PC-9 (cell line): ENCODE measurements at places on chromosomes 7 and 10. TPM values are rescaled to one million over a fixed set of nuclear protein-coding genes. Genes with fewer than 3 reads are reported as not detected.
A peak's percentile ranks its signal among the peaks of the same experiment; 100 is the strongest.

Gene DENND2A
- 3.7 and 4.2 TPM in 2 replicates for total RNA-seq

Gene SFR1
- 4.3 TPM in 2 replicates for total RNA-seq

Gene NUPR2
- total RNA-seq = not detected in 2 replicates

GRCh38 chr10:8369666-8370065 is 315.2 kb downstream of the GATA3 start:
- DNase-seq = peak; percentile 7
- H3K27ac ChIP-seq = peak overlapping the region; percentile 61
- H3K36me3 ChIP-seq = no peaks in the 10 kb centered on the region
- peaks cover 25% of the 10 kb centered on the region for H3K4me1 ChIP-seq
- no peaks in the 10 kb centered on the region for H3K27me3 ChIP-seq

- no peak overlapping the region for H3K4me3 ChIP-seq
- DNase-seq = no peak
- H3K27ac ChIP-seq = no peak overlapping the region
- H3K4me1 ChIP-seq = peaks cover 41% of the 10 kb centered on the region
- H3K27me3 ChIP-seq = no peaks in the 10 kb centered on the region
Observed at GRCh38 chr10:17059197-17059688, 70.4 kb downstream of the CUBN start.

DNA sequence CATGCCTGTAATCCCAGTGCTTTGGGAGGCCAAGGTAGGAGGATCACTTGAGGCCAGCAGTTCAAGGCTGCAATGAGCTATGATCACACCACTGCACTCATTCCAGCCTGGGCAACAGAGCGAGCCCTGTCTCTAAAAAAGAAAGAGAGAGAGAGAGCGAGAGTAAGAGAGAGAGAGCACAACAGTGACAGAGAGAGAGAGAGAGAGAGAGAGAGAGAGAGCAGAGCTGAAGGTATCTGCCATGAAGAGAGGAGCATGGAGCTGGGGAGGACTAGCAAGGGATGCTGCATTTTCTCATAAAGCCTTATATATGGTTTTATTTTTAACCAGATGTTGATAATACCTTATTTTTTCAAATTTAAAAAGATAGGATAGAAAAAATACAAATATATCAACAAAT is 84.5 kb upstream of the RNF32 start:
- H3K27me3 ChIP-seq = peaks cover 64% of the 10 kb centered on the region
- no peak overlapping the region for H3K27ac ChIP-seq
- H3K4me1 ChIP-seq = no peaks in the 10 kb centered on the region
- no peak for DNase-seq
- no peak overlapping the region for H3K4me3 ChIP-seq

DNA sequence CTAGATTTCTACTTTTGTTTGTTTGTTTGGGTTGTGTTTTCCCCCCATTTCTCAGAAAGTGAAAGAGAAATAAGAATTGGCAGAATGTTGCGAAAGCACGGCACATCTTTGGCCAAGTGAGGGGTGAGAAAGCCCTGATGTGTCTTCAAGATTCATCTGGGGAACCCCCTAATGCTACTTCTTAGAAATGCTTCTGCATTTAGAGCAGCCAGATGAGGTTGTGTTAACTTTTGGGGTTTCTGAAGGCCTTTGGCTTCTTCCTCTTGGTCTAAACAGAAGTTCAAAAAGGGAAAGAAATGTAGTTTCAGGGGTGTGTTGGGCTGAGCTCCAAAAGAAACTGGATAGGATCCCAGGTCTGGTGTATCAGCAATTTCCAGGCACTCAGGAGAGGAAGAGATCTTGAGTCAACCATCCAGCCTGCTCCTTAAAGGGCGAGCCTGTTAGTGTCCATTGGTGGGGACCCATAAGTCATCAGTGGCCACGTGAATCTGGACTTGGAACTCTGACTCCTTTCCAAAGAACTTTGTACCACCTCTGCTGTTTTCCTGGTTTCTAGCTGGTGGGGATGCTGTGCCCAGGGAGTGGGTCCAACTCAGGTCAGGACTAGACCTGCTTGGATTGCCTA is 6.5 kb downstream of the DUSP5 start:
- DNase-seq = no peak
- H3K27ac ChIP-seq = peak overlapping the region; percentile 32; the same call in 1 of the 2 replicates
- peaks cover 30% of the 10 kb centered on the region for H3K4me1 ChIP-seq
- H3K27me3 ChIP-seq = no peaks in the 10 kb centered on the region
- 0 out of 2 replicates have a peak overlapping the region, but pooled peaks have one; percentile 29 for H3K4me3 ChIP-seq

GRCh38 chr10:101219139-101219945 is 9.9 kb downstream of the LBX1 start:
- H3K27ac ChIP-seq = no peak overlapping the region
- H3K27me3 ChIP-seq = peaks cover 43% of the 10 kb centered on the region
- no peak for DNase-seq
- no peak overlapping the region for H3K4me3 ChIP-seq
- no peaks in the 10 kb centered on the region for H3K36me3 ChIP-seq
- no peaks in the 10 kb centered on the region for H3K4me1 ChIP-seq

DNA sequence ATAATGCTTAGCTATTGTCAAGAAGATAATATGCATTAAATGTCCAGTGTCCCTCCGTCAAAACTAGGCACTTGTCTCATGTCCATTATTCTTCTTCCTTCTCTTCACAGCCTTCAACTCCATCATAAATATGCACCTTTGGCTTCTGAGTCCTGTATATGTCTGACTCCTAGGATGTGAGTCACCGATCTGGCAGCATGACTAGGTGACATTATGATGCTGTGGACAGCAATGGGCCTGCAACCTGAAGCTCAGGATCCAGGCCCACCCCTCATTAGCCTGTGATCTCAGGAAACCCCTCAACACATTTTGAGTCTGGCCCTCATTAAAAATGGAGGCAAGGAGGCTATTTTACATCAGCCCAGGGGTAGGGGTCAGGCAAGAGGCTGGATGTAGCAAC is 362.5 kb upstream of the ZMIZ1 start:
- DNase-seq = peak; percentile 51
- H3K27ac ChIP-seq = no peak overlapping the region
- H3K4me3 ChIP-seq = no peak overlapping the region

- H3K4me3 ChIP-seq = peak overlapping the region; percentile 94
- no peaks in the 10 kb centered on the region for H3K36me3 ChIP-seq
- peak overlapping the region; percentile 76 for H3K27ac ChIP-seq
- H3K27me3 ChIP-seq = no peaks in the 10 kb centered on the region
- DNase-seq = peak; percentile 63
Observed at GRCh38 chr10:3172081-3172445, 519 bp downstream of the PITRM1 start.

DNA sequence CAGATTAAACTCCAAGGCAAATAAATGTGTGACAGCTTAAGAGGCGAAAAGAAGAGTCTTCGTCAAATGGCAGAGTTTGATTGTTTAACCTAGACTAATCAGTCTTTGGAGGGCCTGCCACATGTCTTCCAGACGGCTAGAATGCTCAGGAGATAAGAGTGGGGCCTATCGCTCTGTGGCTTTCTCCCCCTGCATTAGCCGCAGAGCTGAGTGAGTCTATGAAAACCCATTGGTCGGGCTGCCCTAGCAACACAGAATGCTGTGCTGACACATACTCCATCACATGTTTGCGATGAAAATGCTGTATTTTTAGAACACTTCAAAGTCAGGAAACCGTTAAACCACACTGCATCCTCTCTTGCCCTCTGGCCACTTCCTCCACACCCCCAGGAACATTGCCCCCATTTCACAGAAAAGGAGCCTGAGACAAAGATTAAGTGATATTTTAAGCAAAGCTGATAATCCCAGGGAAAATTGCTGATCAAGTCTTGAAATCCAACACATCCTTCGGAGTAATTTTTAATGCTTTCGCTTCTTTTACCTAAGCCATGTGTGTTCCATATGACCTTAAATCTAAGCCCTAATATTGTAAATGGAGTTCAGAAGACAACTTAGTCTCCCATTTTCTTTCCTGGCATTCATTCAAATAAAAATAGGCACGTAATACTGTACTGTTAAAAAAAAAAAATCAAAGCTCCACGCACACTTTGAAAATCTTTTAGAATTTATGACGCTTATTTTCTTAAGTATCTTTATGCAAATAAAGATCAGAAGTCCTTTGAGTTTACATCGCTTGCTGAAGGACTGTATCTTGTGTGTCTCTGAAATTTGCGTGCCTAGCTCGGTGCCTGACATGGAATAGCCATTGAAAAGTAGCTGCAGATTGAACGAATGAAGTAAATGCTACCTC is 161.2 kb downstream of the CELF2 start:
- H3K27ac ChIP-seq = no peak overlapping the region
- H3K27me3 ChIP-seq = peaks cover 69% of the 10 kb centered on the region
- no peak overlapping the region for H3K4me3 ChIP-seq
- no peaks in the 10 kb centered on the region for H3K36me3 ChIP-seq
- H3K4me1 ChIP-seq = no peaks in the 10 kb centered on the region
- no peak for DNase-seq

DNA sequence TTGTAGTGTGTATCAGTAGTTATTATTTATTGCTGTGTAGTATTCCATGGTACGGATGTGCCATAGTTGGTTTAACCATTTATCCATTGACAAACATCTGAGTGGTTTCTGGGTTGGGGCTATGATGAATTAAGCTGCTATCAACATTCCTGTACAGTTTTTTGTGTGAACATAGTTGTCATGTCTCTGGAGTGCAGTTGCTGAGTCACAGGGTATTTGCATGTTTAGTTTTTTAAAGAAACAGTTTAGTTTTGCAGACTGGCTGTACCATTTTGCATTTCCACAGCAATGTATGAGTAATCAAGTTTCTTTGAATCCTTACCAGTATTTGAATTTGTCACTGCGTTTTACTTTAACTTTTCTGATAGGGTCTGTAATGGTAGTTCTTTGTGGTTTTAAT is 516.7 kb upstream of the CELF2 start:
- no peaks in the 10 kb centered on the region for H3K4me1 ChIP-seq
- H3K4me3 ChIP-seq = no peak overlapping the region
- H3K36me3 ChIP-seq = no peaks in the 10 kb centered on the region
- H3K27me3 ChIP-seq = no peaks in the 10 kb centered on the region
- DNase-seq = no peak

DNA sequence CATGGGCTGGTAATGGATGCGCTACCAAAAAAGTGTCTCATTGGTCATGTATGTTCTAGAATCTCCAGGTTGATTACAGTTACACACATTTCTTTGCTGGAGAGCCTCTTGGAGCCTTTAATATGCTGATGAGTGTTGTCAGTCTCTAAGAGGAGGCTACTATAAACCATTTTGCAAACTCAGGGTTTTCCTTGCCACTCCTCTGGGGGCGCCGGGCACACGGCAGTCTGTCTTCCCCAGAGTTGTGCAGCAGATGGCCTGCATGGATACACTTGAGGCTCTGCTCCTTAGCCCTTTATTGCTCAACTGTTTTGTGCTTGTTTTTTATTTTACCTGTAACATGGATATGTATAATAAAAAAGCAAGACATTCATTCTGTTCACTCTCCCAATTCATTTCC is 196.5 kb downstream of the ACTR3B start:
- H3K36me3 ChIP-seq = no peaks in the 10 kb centered on the region
- H3K27ac ChIP-seq = no peak overlapping the region
- H3K4me1 ChIP-seq = no peaks in the 10 kb centered on the region
- H3K4me3 ChIP-seq = no peak overlapping the region
- peaks cover 88% of the 10 kb centered on the region for H3K27me3 ChIP-seq

GRCh38 chr10:132907821-132908620 is 34.3 kb downstream of the CFAP46 start:
- H3K4me3 ChIP-seq = no peak overlapping the region
- no peak for DNase-seq
- H3K4me1 ChIP-seq = no peaks in the 10 kb centered on the region
- peaks cover 7% of the 10 kb centered on the region; the same call in 1 of the 2 replicates for H3K27me3 ChIP-seq
- H3K27ac ChIP-seq = no peak overlapping the region

GRCh38 chr10:4243651-4244050 is 458.6 kb upstream of the KLF6 start:
- peak; percentile 21 for DNase-seq
- no peaks in the 10 kb centered on the region for H3K27me3 ChIP-seq
- peaks cover 22% of the 10 kb centered on the region for H3K4me1 ChIP-seq
- peak overlapping the region; percentile 27; the same call in 1 of the 2 replicates for H3K4me3 ChIP-seq
- H3K36me3 ChIP-seq = no peaks in the 10 kb centered on the region

GRCh38 chr7:35546691-35547429 is 148.1 kb downstream of the HERPUD2 start:
- H3K4me3 ChIP-seq = no peak overlapping the region
- no peaks in the 10 kb centered on the region for H3K36me3 ChIP-seq
- no peak for DNase-seq
- H3K27me3 ChIP-seq = peaks cover 39% of the 10 kb centered on the region

DNA sequence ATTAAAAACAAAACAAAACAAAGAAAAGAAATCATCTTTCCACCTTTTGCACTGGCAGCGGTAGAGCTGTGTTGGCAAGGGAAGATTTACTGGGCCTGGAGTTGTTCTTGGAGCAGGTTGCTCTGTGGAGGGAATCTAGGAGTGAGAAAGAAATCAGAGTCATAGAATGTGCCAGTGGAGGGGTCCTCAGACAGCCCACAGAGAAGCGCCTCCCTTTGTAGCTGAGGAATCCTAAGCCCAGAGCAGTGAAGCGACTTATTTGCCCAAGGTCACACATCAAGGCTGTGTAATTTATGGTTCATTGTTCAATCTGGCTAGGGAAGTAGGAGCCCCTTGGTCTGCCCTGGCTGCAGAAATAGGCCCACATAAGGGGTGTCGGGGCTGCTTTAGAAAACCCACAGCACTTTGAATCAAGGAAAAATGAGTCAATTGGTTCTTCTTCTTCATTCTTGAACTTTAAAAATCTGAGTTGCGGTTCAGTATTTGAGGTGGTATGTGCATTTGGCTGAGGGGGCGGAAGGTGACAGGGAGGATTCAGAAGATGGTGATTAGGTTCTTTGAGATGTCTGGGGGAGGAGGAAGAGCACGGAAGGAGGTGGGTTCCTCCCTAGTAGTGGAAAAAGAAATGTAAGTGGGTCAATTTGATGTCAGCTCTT is 253.7 kb downstream of the PTEN start:
- H3K4me3 ChIP-seq = no peak overlapping the region

GRCh38 chr10:12375076-12375504 is 25.7 kb downstream of the CAMK1D start:
- no peak overlapping the region for H3K27ac ChIP-seq
- H3K27me3 ChIP-seq = no peaks in the 10 kb centered on the region
- no peaks in the 10 kb centered on the region for H3K4me1 ChIP-seq
- no peak overlapping the region for H3K4me3 ChIP-seq

DNA sequence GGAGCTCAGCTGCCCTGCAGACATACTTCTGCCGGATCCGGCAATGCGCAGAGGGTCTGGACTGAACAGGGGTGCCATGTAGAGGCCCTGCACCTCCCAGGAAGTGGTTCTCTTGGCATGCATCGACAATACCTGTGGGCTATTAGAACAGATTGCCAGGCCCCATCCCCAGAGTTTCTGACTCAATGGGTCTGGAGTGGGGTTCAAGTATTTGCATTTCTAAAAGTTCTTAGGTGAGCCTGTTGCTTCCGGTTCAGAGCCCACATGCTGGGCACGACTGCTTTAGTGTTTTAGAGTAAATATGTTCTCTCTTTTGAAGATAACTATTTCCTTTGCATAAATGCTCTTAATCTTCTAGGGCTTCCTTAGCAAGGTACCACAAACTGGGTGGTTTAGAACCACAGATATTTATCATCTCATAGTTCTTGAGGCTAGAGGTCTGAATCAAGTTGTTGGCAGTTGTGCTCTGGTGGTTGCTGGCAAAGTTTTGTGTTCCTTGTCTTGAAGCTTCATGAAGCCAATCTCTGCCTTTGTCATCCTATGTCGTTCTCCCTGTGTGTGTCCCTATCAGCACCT is 435.5 kb downstream of the TCERG1L start:
- H3K27ac ChIP-seq = no peak overlapping the region
- H3K36me3 ChIP-seq = no peaks in the 10 kb centered on the region
- no peak for DNase-seq
- H3K4me1 ChIP-seq = no peaks in the 10 kb centered on the region
- H3K27me3 ChIP-seq = no peaks in the 10 kb centered on the region
